ENCODE measurements at places on chromosomes 16 and 17.

DNA sequence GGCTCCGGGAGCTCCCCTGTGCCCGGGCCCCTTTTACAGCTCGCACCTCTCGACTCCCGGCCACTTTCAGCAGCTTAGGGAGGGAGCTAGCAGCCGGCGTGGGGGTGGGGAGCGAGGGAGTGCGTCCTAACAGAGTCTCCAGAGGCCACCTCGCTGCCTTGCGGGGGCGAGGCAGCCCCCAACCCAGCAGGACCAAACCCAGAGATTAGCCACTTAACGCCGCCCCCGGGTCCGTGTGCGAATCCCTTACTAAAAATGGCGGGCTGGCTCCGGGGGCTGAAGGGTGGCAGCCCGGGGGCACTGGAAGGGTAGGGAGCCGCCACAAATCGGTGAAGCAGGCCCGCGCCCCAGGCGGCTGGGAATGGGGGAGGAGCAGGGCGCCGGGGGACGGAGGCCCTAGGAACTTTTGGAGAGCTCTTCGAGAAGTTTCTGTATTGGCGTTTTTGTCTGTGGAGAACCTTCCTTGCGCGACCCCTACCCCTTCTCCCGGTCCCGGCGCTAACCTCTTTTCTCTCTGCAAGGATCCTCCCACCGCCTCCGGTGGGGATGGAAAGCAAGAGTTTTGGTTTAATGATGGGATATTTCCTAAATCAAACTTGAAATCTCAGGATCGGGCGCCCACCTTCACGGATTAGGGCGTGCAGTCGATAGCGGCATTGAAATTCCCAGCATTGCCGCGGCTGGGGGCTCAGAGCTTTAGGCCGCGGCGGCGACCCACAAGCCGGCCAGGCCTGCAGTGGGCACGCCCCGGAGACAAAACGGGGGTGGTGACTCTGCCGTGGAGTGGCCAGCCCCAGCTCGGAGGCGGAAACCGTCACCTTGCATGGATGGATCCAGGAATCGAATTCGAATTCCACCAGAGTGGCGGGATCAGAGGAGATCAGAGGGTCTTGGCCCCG lies 793 bp upstream of the IRX3 start:
- peak; percentile 81 for DNase-seq

GRCh38 chr17:42681976-42682721 lies at the start of gene CNTNAP1:
CNTNAP1 (plus strand) TSS chr17:42682531; CDS start chr17:42682830, 299 bp downstream.
- no peak for DNase-seq

GRCh38 chr17:74190807-74191406 lies 12.6 kb upstream of the RPL38 start:
- DNase-seq = peak; percentile 73

- DNase-seq = no peak
These were observed 917 bp downstream of the YWHAE start for GRCh38 chr17:1398931-1399678.

DNA sequence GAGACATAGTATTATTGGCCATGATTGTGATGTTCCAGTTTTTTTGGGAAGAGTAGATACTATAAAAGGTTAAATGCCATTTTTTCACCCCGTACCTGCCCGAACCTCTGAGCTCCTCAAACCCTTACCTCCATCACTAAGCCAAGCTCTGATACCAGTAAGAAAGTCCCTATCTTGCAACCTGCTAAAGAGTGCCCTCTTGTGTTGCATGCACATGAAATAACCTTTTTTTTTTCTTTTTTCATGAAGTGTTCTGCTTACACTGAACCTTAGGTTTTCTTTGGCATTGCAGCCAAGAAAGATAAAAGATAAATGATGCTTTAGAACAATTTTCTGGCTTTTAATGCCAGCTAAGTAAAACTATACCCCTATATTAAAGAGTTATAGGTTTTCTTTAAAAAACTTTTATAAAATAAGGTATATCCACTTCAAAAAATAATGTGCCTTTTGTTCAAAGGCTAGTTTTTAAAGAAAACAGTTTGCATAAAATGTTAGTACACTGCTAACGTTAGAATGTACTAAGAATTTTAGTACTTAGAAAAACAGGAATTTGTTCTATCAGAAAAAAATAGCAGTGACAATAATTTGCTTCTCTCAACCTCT lies 295.3 kb upstream of the PMFBP1 start:
- no peak for DNase-seq

GRCh38 chr16:59913666-59914065 lies 1179.5 kb upstream of the GOT2 start:
- no peak for DNase-seq

DNA sequence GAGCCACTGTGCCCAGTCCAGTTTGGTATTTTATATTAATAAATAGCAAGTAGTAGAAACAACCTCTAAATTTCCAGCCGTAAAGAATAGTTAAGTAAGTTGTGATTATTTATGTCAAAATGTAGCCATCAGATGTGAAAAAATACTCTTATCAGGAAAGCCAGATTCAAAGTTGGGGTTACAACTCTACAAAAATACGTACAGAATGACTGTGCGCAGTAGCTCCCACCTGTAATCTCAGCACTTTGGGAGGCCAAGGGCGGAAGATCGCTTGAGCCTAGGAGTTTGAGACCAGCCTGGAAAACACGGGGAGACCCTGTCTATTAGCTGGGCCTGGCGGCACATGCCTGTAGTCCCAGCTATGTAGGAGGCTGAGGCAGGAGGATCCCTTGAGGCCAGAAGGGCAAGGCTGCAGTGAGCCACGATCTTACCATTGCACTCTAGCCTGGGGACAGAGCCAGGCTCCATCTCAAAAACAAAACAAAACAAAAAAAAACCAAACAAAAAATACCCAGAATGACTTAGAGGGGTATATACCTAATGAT lies 1.7 kb downstream of the PDP2 start:
- no peak for DNase-seq

DNA sequence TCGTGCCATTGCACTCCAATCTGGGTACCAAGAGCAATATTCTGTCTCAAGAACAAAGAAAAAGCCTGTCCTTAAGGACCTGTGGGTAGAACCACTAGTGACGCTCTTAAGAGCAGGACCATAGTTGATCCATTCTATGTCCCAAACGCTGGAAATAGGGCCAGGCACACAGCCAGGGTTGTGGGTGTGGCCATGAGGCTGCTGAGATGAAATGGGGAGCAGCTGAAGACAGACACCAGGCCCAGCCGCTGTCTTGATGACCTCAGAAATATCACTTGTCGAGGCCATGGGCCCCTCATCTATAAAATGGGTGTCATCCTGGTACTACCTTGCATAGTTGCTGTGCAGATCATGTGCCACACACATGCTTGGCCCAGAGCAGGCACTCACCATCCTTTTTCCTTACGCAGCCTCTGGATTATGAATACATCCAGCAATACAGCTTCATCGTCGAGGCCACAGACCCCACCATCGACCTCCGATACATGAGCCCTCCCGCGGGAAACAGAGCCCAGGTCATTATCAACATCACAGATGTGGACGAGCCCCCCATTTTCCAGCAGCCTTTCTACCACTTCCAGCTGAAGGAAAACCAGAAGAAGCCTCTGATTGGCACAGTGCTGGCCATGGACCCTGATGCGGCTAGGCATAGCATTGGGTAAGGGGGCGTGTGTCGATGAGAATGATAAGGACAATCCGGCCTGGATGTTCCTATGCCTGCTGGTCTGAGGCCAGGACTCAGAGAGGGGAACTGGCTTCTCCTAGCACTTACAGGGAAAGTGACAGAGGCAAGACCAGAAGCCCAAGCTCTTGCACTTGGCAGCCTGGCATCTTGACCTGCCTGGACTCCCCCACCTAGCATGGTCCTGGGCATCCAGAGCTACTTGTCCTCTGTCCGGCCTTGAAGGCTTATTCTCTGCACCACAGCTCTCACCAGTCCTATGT lies 25.5 kb downstream of the CDH5 start:
- no peak for DNase-seq

- DNase-seq = no peak
These were observed 229.2 kb downstream of the COPRS start for GRCh38 chr17:31629696-31630470.

DNA sequence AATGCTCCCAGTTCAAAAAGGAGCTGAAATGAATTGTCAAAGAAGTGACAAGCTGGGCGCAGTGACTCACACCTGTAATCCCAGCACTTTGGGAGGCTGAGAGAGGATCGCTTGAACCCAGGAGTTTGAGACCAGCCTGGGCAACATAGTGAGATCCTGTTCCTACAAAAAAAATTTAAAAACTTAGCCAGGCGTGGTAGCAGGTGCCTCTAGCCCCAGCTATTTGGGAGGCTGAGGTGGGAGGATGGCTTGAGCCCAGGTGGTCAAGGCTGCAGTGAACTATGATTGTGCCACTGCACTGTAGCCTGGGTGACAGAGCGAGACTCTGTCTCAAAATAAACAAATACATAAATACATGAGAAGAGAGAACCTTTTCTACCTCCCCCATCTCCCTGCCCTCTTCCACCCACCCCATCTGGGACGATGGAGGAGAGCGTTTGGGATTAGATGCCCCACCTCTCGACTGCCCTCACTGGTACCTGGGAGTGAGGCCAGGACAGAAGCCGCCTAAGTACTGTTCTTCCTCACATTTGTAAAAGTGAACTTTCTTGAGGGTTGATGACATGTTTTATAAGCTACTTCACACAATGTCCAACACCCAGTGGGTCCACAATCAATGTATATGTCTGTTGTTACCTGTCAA lies 2.4 kb downstream of the IL4R start:
- no peak for DNase-seq

DNA sequence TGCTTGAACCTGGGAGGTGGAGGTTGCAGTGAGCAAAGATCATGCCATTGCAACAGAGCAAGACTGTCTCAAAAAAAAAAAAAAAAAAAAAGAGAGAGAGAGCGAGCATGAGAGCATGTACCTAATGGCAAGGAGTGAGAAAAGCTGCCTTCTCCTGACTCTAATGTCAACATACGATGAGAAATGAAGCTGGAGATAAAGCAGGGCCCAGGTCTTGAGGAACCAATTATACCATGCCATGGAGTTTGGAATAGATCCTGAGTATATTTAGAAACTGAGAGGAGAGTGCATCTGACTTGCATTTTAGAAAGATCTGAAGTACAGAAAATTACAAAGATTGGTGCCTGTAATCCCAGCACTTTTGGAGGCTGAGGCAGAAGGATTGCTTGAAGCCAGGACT lies 3.8 kb upstream of the MAP2K6 start:
- DNase-seq = no peak

GRCh38 chr17:6753006-6753445 lies 2.8 kb upstream of the XAF1 start:
- DNase-seq = no peak

DNA sequence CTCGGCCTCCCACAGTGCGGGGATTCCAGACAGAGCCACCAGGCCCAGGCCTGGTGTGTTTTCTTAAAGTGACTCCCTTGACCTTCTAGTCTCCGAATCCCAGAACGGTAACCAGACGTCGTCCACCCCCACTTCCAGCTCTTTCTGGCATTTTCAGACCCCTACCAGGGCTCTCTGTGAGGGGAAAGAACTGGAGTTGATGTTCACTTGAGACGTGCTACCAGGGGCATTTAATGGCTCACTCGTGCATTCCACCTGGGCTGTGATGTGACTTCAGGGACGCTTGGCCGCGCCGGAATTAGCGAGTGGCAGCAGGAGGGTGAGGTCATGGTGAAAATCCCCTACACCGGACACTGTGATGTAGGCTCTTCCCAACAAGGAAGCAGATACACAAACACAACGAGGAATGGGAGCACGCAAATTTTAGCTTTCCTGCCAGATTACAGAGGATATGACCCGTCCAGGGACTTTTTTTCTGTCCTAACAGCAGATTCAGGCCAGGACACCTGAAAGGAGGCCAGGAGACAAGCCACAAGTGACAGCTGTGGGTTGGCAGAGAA lies 1.1 kb upstream of the GNA13 start:
- no peak for DNase-seq

GRCh38 chr17:19348806-19349205 lies 13.7 kb downstream of the B9D1 start:
- no peak for DNase-seq

DNA sequence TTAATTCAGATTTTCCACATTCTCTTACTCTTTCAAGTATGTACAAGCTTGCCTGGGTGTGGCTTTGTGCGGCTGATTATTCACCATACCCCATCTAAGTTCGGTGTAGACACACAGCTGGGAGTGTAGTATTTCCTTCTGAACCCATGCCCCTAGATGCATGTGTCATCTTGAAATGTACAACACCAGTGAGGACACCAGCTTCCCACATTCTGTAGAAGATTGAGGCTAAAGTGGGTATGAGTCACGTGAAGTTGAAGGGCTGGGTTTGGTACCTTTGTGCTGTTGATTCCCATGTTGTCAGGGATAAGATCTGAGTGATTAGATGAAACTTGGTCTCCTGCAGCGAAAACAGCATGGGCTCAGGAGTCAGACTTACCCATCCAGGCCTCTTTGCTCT lies 14.6 kb upstream of the DHX8 start:
- DNase-seq = no peak

DNA sequence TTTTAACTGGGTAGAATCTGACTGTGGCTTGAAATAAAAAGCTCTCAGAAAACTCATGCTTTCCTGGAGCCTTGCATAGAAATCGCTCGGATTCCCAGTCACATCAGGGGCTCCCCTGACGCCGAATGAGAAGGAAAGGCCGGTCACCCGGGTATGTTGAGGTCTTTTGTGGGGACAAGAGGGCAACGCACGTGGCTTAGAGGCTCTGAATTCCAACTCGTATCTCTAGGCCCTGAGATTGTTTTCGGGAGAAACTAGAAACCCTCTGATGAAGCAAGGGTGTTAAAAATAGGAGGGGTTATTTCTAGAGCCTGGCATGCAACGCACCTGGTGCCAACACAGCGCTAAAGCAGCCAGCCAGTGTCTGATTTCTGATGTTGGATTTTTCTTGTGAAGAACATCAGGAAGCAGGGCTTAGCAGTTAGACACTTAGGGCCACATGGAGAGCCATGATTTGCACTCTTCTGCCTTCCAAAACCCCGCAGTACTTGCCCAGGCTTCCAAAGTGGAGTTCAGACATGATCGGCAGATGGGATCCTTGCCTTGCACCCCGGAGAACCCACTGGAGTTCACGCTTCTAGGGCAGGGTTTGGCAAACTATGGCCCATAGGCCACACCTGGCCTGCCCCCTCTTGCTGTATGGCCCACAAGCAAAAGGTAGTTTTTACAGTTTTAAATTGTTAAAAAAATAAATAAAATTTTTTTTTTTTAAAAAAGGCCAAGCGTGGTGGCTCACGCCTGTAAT lies 12.6 kb downstream of the CACNG1 start:
- peak; percentile 32 for DNase-seq

DNA sequence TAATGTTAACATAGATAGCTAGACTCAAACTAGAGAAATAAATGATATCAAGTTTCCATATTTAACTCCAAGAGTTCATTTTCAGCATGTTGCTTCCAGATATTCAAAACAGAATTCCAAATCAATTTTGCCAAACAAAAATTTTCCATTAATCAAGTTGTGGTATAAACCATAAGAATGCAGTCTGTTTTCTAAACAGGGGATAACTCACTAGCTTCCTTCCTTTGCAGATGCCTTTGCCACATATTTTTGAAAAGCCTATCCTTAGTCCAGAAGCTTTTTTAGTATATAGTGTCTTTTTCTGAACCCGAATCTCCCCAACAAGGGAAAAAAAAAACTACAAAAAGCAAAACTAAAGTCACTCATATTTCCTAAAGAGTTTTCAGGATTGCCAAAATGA lies 61.5 kb downstream of the HELZ start:
- no peak for DNase-seq
